ENCODE measurements at places on chromosomes 7 and 10.
A peak's percentile ranks its signal among the peaks of the same experiment; 100 is the strongest.

DNA sequence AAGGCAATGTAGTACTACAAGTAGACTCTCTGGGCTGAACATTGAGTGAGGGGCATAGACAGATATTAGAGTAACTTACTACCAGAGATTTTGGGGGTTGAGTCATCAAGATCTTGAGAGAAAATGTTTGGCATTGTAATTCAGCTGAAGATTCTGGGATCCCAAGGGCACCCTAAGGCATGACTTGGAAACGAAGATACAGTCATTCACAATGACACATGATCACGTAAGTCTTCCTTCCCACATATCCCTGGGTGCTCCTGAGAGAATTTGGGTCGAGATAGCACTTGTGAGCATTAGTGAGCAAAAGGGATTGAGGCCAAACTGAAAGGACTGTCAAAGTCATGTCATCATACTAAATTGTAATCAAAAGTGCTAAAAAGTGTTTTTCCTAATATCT is 192.5 kb upstream of the PCLO start:
- no peak for DNase-seq

DNA sequence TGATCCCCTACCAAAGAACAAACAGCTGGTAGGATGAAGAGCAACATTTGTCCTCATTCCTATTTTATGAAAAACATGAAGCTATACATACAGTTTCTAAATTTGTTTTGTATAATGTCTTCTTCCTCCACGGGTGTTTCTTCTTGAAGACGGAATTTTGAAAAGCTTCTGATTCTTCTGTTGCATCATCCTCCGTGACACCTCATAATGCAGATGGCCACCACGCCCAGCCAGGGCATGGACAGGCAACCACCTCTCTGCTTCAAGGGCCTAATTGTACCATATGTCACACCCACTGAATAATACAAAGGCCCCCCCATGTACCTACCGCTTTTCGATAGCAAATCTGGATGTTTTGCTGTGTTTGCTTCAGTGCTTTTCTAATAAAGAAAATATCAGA is at the start of gene SUN3:
Gene SUN3, minus strand, starts transcription at position 170 of the 400 bp plus-strand sequence. Its CDS starts 169 bp downstream, at position 1.
- no peak for DNase-seq

DNA sequence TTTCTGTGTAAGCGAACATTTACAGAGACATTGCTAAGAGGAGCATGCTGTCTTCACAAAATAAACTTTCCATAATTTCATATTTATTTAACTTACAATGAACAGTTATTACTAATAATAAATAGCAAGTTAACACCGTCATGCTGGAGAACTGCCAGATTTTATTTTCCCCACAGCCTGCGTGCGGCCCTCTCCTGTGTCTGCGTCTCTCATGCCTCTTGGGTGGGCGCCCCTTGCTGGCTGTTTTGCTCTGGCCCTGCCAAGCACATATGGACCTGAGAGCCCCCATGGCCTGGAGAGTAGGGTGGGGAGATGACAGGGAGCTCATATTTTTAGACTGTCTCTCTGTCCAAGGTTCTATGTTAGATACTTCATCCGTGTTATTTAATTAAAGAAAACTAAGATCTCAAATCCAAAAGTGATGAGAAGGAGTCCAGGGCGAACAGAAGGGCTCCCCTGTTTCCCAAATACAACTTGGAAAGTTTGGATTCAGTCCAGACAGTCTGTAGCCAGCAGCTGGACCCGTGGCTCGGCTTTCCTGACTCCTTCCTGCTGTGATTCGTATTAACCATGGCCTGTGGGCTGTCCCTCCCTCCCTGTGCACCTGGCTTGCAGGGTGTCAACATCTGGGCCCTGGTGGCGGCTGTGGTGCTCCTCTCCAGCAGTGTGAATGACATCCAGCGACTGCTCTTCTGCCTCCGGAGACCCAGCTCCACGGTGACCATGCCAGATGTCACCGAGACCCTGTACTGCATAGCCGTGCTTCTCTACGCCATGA is 20.5 kb downstream of the FBH1 start:
- no peak for DNase-seq

DNA sequence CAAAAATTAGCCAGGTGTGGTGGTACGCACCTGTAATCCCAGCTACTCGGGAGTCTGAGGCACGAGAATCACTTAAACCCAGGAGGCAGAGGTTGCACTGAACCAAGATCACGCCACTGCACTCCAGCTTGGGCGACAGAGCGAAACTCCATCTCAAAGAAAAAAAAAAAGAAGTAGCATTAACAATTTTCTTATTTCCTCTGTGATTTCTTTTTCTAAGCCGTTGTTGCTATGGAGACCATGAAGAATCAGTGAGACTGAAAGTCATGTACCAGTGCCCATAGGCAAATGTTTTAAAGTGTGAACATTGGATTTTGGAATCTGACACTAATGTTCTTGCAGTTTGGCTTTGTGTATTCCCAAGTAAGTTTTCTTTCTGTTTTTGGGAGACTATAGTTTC is 18.4 kb upstream of the MAP3K8 start:
- DNase-seq = no peak

DNA sequence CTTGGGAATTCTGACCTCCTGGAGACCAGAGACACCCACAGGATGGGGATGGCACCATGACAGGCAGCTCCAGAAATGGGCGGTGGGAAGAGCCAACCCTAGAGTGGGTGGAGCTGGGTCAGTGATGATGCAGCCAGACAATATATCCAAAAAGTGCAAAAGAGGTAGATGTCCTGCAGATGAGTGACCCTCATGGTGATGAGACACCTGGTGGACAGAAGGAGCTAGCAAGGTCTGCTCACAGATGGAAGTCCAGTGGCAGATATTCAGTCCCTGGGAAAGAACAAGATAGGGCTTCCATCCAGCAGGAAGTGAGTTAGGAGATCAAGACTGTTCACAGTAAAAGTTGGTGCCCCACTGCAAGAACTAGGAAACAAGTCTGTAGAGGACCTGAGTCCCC is 19.2 kb upstream of the GRB10 start:
- no peak for DNase-seq

DNA sequence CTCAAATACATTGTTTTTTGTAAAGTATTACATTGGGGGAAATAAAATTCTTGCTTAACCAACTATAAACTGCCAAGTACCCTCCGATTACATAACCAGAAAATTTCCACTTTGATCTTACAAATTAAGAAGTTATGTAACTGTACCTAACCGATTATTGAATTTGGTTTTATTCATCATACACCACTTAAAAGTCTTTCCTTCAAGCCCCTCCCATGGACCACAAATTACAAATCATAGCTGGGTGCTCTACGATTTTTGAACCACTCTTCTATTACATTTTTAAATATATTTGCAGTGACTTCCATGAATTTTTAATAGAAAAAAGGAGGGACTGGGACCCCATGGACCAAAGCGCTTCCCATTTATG is 630 bp downstream of the ZNF680 start:
- DNase-seq = no peak

DNA sequence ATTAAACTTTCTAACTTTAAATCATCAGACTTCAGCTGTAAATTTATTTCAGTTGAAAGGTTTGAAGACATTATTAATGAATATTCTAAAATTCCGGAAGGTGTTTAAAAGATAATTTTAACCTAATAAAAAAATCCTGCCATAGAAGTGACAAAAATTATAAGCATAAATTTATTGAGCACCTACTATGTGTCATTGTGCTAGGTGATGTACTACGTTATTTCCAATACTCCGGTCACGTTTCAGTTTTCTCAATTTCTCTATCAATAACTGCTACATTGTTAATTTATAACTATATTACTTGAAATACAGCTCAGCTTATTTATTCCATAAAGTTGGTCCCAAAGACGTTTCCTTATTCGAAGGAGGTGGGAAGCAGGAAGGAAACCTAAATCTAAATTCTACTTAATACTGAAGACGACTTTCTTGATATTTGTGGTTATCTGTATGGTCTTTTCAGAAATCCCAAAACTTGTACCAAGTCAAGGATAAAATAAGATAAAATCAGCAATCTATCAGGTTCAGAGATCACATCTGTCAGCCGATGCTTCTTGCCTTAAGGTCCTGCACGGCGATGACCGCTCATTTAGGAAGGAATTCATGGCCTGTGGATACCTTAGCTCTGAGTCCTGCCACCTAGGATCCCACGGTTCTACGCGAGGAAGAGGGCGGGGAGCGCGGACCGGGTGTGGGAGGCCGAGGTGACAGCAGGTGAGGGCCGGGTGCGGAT is 1.2 kb upstream of the ZEB1 start:
- peak; percentile 71 for DNase-seq

GRCh38 chr10:116826803-116827202 is 22.5 kb upstream of the ENO4 start:
- no peak for DNase-seq

DNA sequence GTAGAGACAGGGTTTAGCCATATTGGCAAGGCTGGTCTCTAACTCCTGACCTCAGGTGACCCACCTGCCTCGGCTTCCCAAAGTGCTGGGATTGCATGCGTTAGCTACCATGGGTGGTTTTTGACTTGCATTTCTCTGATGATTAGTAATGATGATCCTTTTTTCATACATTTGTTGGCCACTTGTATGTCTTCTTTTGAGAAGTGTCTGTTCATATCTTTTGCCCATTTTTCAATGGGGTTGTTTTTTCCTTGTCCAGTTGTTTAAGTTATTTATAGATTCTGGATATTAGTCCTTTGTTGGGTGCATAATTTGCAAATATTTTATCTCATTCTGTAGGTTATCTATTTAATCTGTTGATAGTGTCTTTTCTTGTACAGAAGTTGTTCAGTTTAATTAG is 4.3 kb upstream of the OR13A1 start:
- no peak for DNase-seq

GRCh38 chr7:118590107-118590506 is 365.6 kb downstream of the ANKRD7 start:
- DNase-seq = no peak

DNA sequence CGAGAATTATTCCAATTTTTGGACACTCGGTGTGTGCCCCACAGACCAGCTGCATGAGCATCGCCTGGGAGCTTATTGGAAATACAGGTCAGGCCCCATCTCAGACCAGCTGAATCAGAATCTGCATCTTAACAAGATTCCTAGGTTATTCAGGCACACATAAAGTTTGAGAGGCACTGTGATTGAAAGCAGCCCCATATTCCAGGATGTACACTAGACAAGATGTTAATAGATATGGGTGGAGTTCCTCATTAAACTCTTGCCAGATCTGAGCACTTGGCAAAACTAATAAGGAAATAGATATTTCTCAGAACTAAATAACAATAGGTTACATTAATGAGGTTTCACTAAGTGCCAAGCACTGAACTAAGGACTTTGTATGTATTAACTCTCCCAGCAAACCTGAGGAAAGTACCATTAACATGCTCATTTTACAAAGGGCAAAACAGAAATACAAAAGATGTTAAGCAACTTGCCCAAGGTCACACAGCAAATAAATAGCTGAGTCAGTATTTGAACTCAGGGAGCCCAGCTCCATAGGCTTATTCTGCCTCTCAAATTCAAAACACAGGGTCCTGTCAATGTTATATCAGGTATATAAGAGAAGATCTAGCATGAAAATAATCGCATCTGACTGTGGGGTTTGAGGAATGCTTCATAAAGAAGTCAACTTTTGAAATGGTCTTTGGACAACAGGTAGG is 29.9 kb downstream of the PPP1R3C start:
- no peak for DNase-seq

DNA sequence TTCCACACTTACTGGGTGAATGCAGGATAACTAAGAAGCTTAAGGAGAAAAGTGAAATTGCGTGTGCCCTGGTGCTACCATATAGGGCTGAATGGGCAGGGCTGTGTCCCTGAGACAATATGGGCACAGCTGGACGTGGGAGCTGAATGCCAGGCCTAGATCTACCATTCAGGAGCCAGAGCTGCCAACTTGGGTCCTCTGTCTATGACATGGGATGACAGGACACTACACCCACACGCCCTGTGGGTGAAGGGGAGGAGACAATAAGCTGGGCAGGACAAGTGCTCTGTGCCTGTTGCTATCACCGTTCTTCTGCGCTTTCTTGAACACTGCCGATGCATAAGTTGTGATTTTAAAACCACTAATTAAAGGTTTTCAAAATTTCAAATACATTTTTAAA is 293.9 kb downstream of the TNS3 start:
- no peak for DNase-seq

DNA sequence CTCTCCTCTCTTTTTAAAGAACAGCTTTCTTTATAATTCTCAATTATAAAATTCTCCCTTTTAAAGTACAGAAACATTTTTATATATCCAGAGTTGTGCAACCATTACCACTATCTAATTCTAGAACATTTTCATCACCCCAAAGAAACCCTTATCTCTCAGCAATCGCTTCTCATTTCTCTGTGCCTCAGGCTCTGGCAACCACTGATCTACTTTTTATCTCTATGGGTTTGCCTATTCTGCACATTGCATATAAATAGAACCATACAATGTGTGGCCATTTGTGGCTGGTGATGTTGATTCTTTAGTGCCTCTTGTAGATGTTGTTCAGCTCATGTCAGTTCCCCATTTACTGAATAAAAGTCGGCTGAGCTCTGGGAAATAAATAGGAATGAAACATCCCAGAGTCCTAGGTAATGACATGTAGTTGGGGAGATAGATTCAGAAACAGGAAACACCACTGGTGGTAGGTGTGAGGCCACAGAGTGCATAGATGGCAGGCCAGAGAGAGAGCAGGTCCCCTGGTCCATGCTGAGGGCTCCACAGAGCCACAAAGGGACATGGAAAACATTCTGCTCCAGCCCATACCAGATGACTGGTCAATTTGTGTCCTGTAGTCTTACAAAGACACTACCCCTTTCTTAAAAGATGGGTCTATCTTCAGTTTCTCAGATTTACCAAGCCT is 126.5 kb downstream of the PLPP4 start:
- DNase-seq = no peak

- no peak for DNase-seq
Measured at GRCh38 chr10:112132435-112132834, 51.1 kb downstream of the GPAM start.

GRCh38 chr7:127411176-127411575 is 18.7 kb upstream of the ZNF800 start:
- no peak for DNase-seq

DNA sequence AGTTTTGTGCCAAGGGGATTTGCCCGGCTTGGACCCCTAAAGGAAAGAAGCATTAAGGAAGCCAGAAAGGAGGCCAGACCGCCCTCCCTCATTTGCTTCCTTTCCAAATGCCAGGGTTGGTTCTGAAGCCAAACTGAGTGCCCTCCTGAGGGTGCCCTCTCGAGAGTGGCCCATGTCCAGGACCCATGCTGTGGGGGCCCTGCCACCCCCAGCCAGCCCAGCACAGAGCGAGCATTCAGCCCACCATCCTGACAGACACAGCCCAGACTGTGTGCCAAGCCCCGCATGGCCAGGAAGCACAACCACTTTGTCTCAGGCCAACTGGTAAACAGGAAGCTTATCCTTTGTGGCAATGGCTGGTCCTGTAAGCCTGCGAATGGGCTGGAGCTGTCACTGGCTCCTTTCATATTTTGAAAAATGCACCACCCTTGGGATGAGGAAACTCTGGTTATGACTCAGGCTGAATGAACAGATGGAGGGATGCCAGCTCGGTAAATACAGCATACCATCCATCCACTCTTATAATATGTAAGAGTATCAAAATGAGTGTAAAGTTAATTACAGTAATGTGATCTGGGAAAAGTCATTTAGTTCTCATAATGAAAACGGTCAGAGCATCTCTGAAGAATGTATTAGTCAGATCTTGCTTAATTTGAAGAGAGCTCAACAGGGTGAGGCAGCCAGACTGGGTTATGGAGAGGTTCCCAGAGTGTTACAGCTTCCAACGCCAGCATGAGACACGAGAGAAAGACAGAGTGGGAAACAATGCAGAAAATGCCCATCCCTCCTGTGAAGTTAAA is 65.0 kb downstream of the STK17A start:
- DNase-seq = peak; percentile 24
